Ammon's horn (tissue), 1 donor: ENCODE measurements at places on chromosomes 6 and 20.

- DNase-seq: peak; percentile 3
Observed at GRCh38 chr20:2032168-2032567, 38.3 kb upstream of the PDYN start.

DNA sequence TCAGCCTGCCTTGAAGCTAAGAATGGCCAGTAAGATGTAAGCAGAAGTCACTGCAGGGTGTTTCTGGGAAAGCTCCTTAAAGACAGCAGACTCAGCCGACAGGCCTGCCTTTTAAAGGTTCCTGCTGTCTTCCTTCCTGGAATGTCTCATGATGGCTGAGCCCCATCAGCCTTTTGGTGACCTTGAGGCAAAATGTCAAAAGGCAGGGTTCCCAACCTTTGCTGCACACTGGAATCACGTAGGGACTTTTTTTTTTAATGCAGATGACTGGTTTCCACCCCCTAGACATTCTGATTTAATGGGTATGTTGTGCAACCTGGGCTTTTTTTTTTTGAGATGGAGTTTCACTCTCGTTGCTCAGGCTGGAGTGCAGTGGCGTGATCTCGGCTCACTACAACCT lies 11.6 kb downstream of the MDGA1 start:
- DNase-seq: no peak

DNA sequence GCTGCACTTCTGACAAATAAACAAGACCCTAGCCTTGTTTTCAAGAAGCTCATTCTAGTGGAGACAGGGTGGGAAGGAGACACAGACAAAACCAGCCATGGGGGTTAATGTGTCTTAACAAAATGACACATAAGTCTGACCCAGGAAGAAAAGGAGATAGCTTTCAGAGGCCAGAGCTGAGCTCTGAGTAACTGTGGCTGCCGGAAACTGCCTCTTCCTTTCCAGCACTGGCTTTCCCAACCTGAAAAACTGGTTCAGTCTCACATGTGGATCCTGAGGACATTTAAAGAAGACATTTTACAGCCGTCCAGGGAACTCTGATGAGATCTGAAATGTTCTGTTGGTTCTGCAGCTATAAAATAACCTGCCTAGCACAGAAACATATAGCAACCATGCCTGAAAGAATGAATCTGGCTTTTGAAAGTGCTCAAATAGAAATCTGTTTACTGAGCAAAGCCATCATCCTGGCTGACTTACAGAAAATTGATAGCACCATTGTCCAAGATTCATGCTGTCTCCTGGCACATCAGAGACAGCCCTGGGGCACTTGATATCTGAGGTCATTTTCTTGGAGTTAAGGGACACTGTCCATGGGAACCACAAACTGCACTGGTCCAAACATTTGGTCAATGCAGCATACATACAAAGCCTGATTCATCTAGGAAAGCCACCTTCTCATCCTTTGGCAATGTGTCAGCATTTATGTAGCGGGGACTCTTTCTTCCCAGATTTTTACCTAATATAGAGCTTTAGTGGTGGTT lies 83.2 kb upstream of the PAX1 start:
- no peak for DNase-seq

DNA sequence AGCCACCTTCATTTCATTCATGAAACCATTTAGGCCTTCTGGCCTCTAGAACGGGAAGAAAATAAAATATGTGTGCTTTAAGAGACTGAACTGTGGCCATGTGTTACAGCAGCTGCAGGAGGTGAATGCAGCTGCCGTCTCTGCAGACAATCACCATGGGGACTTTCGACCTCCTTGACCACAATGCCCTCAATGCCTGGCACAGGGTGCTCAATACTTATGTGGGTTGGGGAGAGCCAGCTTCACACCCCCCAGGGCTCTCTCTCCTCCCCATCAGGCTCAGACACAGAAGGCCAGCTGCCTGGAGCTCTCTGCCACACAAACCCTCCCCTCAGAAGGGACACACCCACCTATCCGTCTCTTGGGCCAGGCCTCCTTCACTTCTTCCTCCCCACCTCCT lies 43.5 kb downstream of the ANKRD60 start:
- no peak for DNase-seq

GRCh38 chr6:138492113-138492512 lies 7.2 kb downstream of the NHSL1 start:
- DNase-seq: no peak

DNA sequence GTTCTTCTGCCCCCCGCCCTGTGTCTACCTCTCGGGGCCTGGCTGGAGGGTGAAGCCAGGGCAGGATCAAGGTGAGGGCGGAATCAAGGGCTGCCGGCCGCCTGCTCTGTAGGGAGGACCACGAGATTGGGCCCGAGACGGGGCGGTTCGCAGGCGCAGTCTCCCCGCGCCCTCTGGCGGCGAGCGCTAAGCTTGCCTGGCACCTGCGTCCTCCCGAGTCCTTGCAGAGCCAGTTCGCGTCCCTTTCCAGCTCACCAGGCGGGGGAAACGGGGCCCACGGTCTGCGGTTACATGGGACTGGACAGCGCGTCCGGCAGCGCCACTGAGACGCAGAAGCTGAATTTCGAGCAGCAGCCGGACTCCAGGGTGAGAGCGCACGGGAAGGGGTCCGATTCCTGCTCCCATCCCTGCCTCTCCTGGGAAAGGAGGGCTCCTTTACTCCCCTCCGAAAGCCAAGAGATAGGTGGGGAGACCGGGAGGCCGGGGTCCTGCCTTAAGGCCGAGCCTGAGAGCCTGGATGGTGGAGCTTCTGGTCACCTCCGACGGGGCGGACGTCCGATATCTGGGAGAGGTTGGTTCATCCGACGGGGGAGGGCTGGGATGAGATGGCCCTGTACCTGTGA lies 3.6 kb upstream of the MATN4 start:
- peak; percentile 54 for DNase-seq

DNA sequence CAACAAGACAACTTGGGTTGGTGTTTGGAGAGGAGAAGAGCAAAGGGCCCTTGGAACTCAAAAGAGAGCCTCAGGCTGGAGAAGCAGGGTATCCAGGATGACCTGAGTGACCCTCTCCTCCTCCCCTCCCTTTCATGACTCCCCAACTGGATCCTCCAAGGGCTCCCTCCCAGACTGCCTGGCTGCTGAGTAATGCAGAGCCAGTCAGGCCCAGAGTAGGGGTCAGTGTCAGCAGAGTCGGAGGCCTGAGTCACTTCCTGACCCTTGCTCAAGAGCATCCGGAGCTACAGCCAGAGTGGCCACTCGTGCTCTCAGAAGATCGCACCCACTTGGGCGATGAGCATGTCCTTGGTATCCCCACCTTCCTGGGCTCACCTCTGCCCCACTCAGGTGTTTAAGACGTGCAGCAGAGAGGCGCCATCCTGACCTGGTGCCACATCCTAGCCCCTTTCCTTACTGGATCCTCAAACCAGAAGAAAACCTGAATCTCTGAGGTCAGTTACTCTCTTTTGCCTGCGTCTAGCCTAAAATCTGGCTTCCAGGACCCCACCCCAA lies 2.8 kb upstream of the MAPK13 start:
- no peak for DNase-seq

DNA sequence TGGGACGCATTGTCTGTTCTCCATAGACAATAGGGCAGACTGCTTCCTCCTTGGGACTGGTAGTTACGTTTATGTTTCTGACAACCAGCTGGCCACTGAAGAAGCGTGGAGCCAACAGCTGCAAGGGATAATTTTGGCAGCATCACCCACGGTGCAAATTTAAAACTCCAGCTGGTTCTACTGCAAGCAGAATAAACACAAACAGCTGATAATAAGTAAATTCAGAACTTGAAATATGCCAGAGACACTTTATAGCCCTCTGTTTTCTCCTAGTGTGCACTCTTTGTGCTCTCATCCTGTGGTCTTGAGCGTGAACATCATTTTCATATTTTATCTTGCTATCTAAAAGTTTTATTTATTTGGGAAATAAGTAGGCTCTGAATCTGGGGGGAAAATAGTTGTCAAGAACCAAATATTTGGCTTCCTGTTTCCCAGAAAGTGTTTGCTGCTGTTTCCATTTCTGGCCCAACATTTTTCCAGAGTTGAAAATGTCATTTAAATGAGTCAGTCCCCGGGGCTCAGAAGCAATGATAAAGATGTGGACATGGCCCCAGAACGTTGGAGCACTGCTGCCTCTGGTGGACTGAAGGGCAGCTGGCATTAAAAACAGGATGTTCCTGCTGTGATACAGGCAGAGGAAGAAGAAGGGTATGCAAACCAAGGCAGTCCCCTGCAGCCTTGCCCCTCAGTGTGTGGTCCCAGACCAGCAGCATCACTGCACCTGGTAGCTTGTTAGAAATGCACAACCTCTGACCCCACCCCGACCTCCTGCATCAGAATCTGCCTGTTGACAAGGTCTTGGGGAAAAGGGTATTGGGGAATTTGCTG lies 12.5 kb upstream of the THBD start:
- no peak for DNase-seq

DNA sequence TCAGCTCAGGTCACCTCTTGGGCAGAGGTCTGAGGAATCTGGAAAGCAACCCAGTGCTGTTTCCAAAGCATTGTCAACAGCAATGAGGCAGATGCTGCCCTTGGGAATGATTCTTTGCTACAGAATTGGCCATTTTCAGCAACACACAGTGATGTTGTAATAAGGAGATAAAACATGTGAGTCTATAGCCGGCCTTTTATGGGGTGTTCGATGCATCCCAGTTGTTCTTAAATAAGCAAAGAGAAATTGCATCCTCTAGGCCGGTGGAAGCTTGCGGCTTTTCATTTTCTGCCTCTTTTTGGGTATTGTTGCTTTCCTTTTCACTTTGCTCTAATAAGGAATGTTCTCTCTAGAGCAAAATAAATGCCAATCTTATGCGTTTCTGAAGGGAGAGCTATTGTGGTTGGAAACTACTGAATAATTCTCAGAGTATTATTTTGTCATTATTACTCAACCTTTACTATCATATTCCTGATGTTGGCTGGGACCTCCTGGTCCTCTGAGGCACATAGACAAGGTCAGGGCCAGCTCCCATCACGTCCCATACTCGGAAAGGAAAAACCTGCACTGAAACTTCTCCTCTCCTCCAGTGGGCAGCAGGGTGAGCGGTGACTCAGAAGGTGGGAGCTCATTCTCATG lies 214.2 kb downstream of the CDH26 start:
- DNase-seq: no peak

DNA sequence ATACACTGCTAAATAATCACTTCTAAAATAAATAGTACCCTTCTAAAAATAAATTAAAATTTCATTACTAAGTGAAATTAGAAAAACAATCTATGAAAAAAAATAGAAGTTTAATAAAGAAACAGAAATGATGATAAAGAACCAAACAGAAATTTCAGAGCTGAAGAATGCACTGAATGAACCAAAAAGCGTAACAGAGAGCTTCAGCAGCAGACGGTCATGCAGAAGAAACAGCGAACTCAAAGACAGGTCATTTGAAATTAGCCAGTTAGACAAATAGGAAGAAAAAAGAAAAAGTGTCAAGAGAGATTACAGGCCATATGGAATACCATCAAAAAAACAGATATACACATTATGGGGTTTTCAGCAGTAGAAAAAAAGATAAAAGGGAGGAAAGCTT lies 706.7 kb downstream of the TBC1D32 start:
- no peak for DNase-seq

DNA sequence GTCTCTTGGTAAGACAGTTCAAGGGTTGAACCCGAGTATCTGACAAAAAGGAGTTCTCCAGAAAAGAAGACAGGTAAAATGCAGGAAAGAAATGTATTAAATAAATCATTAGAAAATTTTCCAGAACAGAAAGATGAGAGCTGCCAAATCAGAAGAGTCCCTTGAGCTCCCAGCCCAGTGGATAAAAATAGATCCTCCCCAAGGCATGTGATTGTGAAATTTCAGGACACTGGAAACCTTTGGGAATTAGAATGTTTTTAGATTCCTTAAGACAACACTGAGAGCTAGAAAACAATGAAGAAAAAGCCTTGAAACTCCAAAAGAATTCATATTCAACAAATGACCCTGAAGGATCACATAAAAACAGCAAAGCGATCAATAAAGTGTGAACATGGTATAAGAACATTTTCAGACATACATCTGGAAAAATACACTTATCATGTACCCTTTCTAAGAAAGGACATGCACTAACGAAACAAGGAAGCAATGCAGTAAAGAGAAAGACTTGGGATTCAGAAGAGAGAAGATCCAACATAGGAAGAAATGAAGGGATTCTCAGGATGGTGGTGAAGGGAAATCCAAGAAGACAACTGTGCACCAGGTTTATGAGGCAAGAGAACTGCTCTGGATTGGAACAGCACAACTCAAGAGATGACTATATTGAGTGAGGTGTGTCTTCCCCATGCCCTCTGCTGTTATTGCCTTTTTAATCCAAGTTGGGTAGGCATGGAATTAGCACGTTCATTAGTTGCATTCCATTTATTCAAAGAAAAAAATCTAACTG lies 390.4 kb downstream of the SYNE1 start:
- no peak for DNase-seq

GRCh38 chr20:38599410-38599882 lies 2.2 kb upstream of the ARHGAP40 start:
- no peak for DNase-seq

DNA sequence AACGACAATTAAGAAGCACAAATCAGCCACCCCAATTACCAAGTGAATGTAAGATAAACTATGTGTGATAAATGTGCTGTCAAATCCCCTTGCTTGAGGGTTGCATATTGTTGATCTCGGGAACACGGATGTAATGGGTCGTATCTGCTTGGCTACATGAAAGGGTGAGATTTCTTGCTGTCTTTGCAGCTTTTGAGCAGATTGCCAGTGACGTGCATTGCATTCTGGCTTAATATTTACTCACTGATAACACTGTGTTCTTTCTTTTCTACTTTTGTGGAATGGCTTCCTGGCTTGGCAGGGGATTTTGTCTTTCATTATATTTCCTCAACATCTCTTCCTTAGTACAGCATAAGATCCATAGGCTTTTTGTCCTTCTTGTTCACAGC lies 10.5 kb upstream of the FAM210B start:
- DNase-seq: no peak

- no peak for DNase-seq
Observed at GRCh38 chr6:156167016-156167624, 610.1 kb upstream of the ARID1B start.
